NCI-H1105 treated with DMSO at 0.1 percent for 48 hours (cell line): ENCODE measurements at places on chromosomes 5 and 9.

GRCh38 chr5:958701-959571, 49.7 kb upstream of the NKD2 start:
- peak; percentile 34 for DNase-seq

GRCh38 chr9:138049085-138049778, 171.7 kb downstream of the CACNA1B start:
- DNase-seq = no peak

- DNase-seq = no peak
These were observed 165.6 kb upstream of the IER5L start for GRCh38 chr9:129343424-129344375.

DNA sequence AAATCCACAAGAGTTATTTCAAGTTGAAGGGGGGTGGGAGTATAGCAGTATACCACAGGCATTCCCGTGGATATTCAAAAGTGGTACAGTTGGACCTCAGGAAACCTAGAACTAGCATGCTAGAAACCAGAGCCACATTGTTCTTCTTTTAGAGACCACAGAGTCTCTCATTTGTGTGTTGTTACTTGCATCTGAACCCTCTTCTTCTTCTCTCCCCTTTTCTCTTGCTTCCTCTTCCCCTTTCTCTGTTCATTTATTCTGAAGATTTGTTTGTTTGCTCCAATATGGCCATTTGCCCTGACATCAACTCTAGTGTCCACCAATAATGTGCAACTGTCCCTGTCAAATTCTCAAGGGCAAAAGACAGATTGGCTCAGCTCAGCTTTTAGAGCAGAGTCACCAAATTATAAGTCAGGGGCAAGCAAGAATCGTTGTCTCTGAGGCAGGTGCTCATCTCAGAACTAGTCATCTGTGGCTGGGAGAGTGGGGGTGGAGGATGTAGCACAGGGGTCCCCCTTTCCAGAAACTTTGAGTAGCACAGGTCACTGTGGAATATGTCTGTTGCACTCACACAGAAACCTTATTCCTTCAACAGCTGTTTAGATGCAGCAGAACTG, 321.1 kb downstream of the ARRDC3 start:
- no peak for DNase-seq

GRCh38 chr5:147659166-147659929, 123.2 kb downstream of the JAKMIP2 start:
- DNase-seq = no peak

- no peak for DNase-seq
These were observed 34.9 kb downstream of the GNAQ start for GRCh38 chr9:77996696-77997095.

DNA sequence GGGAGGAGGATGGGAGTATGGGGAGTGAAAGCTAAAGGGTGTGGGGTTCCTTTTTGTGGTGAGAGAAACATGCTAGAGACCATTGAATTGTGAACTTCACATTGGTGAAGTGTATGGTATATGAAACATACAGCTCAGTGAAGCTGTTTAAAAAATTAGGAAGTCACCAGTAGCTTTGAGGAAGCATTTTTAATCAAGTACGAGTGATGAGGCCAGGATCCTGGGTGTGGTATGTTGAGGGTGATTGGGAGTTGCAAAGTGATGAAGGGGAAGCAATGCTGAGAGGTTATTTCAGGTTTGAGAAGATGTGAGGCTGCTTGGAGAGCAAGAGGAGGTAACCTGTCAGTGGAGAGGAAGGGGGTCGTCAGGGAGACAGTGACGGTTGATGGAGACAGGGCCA, 22.7 kb upstream of the CLK4 start:
- DNase-seq = no peak

- no peak for DNase-seq
These were observed 14.0 kb downstream of the TGFBR1 start for GRCh38 chr9:99118782-99119466.

DNA sequence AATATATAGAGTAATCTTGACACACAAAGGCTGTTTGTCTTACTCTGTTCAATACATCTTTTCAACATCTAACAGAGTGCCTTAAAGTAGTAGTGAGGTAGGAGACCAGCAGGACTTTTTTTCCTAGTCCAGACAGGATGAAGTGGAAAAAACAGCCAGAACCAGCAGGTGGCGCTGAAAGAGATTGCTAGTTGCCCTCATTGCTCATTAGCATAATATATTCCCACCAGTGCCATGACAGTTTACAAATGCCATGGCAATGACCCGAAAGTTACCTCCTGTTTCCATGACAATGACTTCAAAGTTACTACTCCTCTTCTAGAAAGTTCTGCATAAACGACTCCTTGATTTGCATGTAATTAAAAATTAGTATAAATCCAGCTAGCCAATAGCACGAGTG, 387.4 kb downstream of the ACTL7B start:
- DNase-seq = no peak

GRCh38 chr9:89455356-89455824, 42.5 kb downstream of the SEMA4D start:
- no peak for DNase-seq

GRCh38 chr9:93366119-93366447, 85.4 kb upstream of the FAM120A start:
- no peak for DNase-seq

GRCh38 chr5:6458833-6459232, 10.2 kb downstream of the UBE2QL1 start:
- DNase-seq = no peak

- DNase-seq = no peak
These were observed 11.0 kb upstream of the ERMP1 start for GRCh38 chr9:5843794-5844471.

GRCh38 chr9:91421128-91421765, 2.4 kb downstream of the NFIL3 start:
- no peak for DNase-seq

- DNase-seq = no peak
These were observed 2.0 kb downstream of the PDLIM7 start for GRCh38 chr5:177495243-177496060.

GRCh38 chr5:32712481-32713360, 1.6 kb downstream of the NPR3 start:
- DNase-seq = no peak
